ENCODE measurements at places on chromosomes 7 and 10.

DNA sequence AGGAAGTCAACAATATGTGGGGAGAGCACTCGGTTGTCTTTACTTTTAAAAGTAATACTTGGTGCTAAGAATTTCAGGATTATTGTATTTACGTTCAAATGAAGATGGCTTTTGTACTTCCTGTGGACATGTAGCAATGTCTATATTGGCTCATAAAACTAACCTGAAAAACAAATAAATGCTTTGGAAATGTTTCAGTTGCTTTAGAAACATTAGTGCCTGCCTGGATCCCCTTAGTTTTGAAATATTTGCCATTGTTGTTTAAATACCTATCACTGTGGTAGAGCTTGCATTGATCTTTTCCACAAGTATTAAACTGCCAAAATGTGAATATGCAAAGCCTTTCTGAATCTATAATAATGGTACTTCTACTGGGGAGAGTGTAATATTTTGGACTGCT lies 32.7 kb downstream of the SIRT1 start:
- DNase-seq = no peak

GRCh38 chr10:8360814-8361509 lies 306.5 kb downstream of the GATA3 start:
- DNase-seq = no peak

DNA sequence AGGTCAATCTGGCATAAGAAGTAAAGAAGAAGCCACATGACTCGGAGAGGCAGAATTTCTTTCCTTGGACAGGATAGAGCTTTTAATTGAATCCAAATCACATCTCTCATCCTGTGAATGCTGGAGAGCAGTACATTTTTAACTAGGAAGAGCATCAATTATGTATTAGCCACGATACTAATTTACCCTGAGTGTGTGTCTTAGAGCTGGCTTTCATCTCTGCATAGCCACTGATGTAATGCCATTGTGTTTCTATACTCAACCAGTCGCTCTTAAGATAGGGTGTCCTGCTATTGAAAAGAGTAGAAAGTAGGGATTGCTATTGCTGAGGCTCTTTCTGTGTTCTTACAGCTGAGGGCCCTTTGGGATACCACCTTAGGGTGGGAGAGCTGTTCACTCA lies 280.3 kb downstream of the AUTS2 start:
- no peak for DNase-seq

- DNase-seq = no peak
These were observed 121.4 kb downstream of the HIPK2 start for GRCh38 chr7:139656387-139656786.

DNA sequence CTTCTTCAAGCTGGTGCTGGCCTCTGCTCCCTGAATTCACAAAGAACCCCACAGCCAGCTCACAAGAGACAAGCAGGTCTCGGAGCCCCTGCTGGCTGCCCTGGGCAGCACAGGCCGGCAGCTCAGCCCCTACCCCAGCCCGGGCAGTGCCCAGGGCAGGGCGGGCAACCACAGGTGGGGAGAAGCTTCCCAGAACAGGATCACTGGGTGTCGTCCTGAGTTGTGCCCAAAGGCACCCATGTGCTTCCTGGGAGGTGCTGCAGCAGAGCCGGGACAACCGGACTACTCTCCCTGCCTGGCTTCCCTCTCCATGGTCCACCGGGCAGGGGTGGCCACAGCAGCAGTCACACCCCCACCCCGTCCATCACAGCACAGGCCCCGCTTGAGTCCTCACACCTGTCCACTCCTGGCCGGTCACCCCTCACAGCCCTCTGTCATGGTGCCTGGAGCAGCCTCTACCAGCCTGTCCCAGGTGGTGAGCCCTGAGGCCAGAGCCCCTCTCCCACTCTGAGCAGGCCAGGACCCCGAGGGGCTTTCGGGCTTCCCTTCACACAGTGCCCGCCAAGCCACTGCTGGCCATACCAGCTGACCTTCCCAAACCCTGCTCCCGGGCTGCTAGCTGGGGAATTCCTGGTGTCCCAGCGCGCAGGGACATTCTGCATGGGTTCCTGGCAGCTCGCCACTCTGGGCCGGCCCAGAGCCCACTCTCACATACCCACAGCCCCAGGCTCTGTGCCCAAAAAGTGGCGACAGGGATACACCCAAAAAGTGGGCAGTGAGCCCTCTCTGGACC lies 3.1 kb downstream of the RASGEF1A start:
- DNase-seq = no peak

- DNase-seq = no peak
These were observed 89.1 kb downstream of the EGFR start for GRCh38 chr7:55107946-55108345.

GRCh38 chr7:42750172-42750571 lies 161.7 kb downstream of the C7orf25 start:
- DNase-seq = no peak

GRCh38 chr7:131692131-131692960 lies 135.9 kb upstream of the PODXL start:
- DNase-seq = peak; percentile 73

- DNase-seq = no peak
These were observed 65.4 kb downstream of the MYO3A start for GRCh38 chr10:25999295-25999981.

GRCh38 chr10:44971434-44971833 lies 7.2 kb downstream of the DEPP1 start:
- DNase-seq = no peak

DNA sequence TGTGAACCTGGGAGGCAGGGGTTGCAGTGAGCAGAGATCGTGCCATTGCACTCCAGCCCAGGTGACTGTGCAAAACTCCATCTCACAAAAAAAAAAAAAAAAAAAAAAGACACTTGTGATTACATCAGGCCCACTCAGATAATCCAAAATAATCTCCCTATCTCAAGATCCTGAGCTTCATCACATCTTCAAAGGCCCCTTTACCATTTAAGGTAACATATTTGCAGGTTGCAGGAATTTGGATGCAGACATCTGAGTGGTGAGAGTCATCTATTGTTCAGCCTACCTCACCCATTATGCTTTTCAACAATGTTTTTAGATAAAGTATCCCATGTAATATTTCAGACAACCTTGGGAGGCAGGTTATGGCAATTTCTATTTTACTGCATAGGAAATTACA lies 51.4 kb upstream of the EXOC4 start:
- no peak for DNase-seq

- no peak for DNase-seq
These were observed 120.3 kb downstream of the ITIH5 start for GRCh38 chr10:7546385-7546967.

- DNase-seq = peak; percentile 27
These were observed 12.3 kb downstream of the OGDH start for GRCh38 chr7:44618753-44619152.

DNA sequence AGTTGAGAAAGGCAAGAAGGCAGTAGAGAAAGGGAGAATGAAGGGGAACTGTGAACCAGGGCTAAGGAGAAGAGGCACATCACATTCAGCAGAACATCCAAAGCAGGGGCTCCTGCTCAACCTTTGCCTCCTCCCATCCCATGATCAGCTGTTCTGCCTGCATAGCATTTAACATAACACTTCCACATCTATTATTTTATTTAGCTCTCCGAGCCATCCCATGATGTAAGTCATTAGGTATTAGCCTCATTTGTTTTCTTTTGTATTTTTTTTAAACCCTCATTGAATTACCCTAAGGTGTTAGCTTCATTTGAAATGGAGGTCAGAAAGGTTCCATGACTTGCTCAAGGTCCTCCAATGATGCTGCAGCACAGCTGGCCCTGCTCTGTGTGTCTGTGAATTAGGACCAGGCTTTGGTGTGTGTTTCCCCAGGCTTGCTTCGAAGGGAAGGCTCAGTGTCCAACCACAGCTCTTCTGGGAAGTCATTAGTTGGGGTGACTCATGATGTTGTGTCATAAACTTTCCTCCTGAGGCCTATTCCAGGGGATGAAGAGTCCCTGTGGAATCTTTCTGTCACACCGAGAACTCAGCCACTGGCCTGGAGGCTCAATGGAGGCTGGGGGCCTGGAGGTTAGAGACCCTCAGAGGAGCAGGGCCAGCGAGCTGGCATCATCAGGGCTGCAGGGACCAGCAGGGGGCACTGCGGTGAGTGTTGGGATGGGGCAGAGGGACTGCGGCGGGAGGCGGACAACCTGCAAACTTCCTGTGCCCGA lies 16.5 kb downstream of the NPFFR1 start:
- DNase-seq = no peak

DNA sequence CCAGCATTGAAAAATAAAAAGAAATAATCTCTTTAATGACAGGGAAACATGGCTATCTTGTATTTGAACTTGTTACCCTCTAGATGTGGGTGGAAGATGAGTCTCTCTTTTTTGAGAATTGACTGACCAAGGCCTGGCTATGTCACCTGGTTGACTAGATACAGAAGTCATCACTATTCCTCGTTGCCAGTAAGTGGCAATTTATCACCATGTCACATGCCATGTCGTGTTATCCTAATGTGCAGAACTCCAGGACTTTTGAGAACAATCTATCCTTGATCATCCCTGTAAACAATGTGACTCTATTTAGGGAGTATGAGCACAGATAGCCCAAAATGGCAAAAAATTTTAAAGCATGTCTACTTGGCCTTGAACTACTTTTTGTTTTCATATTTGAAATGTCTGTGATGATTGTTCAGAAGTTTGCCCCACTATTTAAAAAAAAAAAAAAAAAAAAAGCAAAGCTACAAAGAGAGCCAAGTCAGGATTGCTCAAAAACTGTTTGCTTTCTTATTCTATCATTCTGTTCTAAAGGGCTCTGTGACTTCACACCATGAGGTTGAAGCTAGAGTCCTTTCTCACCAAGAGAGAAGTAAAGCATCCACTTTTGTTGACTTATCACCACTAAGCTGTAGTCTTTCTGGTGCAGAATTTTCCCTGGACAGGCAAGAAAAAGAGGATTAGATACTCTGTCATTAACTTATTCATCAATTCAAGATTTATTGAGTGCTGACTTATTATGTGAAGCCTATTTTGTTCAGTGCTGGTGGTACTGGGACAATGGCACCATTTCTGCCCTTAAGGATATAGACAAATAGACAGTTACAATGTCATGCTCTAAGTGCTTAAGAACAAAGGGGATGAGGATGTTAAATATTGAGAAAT lies 10.4 kb upstream of the WIPF3 start:
- no peak for DNase-seq

DNA sequence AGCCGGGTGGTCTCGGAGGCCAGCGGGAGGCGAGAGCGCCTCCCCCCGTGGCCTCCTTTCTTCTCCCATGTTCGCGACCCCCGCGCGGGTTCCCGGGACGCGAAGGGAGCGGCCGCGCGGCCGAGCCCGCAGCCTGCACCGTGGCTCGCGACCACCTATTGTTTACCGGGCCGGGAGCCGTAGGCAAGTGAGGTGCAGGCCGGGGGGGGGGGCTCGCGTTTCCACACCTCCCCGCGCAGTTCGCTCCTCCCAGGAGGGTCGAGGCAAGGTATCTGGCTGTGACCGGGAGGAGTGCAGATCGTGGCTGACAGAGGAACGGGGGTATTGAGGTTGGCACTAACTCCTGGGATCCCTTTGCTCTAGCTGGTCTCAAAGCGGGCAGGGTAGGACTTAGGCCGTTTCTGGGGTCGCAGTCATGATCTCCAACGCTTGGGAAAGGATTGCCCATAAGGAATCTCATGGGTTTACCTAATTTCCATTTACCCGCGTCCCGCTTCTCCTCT lies 734 bp downstream of the PTPN12 start:
- DNase-seq = peak; percentile 49

DNA sequence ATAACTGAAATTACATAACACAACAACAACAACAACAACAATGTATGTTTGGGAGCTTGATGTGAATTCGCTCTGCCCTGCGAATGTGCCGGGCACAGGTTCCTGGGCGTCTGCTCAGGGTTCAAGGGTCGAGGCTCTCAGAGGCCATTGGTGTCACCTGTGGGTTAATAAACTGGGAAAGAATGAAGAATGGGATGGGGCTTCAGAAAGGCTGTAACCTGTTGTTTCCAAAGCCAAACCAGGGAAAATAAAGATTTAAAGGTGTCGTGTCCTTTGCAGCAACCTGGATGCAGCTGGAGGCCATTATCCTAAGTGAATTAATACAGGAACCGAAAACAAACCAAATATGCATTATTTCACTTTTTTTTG lies 17.3 kb upstream of the KLRG2 start:
- DNase-seq = no peak

- DNase-seq = no peak
These were observed 40.1 kb upstream of the AKR1C2 start for GRCh38 chr10:5043716-5044115.

DNA sequence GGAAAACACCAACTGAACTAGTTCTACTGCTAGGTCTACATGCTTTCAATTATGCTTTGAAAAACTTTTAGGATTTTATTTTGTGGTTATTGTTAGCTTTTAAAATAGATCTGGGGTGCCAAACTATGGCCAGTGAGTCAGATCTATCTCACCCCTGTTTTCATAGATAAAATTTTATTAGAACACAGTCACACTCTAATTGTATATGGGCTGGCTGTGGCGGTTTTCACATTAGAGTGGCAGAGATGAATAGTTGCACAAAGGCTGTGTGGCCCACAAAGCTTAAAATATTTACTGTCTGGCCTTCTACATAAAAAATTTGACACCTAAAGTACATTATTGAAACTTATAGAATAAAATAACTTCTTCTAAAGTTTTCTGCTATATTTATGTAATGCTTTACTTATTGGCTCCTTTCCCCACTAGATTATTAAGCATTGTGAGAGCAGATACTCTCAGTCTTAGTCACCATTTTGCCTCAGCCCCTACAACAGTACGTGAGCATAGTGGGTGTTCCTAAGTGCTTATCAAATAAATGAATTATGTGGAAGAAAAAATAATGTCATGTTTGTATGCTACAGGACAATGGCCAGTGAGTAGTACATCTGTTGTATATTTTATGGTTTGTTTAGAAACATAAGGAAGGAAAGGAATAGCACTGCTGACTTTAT lies 5.4 kb upstream of the SUV39H2 start:
- DNase-seq = no peak

- no peak for DNase-seq
These were observed 111.1 kb downstream of the FZD1 start for GRCh38 chr7:91375378-91375777.

- DNase-seq = no peak
These were observed 121.1 kb downstream of the CFTR start for GRCh38 chr7:117600911-117601310.

- peak; percentile 12 for DNase-seq
These were observed 924 bp downstream of the BMPR1A start for GRCh38 chr10:86757113-86757972.

DNA sequence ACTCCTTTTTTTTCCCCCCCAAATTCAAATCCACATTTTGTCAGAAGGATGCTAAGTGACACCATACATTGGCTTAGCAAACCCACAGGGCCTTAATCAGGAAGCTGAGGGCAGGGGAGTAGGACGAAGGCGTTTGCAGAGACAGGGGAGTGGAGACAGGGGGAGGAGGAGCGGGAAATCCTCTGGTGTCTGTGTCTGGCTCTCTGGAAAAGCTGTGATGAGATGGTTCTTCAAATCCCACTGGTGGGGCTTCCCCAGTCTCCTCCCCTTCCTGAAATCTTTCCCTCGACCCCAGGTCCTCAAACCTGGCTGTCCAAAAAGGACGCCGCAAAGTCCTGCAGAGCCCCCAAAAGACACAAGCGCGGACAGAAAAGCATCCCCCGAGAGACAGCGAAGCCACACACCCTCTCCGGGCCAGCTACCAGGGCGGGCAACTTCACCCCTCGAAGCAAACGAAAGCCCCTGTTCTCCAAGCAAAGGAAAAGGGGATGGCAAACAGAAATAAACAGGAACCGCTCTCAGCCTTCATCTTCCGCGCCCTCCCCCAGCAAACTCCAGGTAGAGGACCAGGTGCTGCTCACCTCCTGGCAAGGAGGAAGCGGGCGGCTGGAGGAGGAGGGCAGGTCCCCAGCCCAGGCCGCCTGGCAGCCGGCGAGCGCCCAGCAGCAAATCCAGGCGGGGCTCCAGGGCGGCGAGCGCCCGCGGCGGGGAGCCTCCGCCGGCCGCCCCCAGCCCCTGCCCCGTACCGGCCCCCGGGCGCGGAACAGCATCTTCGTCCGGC lies 520 bp downstream of the ELAPOR2 start:
- peak; percentile 35 for DNase-seq

- no peak for DNase-seq
These were observed 69.4 kb downstream of the HYCC1 start for GRCh38 chr7:22944510-22944909.
